ENCODE measurements at places on chromosomes 6 and 20.

- no peak for DNase-seq
Measured at GRCh38 chr20:22836211-22836610, 198.9 kb upstream of the SSTR4 start.

DNA sequence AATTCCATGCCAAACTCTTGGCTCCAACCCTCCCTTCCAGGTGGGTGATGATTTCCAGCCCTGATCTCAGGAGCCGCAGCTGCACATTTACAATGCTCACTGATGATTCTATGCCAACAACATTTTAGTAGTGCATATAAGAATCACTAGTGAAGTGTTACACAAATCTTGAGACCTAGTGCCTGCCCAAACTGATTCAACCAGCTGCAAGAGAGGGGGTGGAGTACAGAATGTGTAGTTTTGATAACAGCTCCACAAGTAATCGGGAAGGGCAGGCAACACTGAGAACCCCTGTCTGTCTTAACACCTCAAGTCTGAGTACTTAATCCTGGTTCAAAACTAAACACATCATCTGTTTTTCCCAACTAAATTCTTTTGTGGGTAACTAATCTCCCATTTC, 91.7 kb downstream of the PRDM1 start:
- DNase-seq: no peak

DNA sequence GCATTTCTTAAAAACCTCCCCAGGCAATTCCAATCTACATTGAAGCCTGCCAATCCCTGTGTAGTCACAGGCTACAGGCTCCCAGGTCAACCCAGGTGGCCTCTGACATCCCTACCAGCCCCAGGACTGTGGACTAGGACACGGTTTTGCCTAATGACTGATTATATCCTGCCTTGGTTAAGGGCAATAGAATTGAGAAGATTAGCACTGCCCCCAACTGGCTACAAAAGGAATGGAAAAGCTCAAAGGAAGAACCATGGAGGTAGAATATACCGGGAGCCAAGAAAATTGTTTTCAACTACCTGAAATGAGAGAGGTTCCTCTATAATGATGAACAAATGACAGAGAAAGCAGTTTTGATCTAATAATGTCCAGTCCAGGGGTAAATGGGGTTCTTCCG, 421.1 kb upstream of the AGPAT4 start:
- no peak for DNase-seq

GRCh38 chr6:20652299-20653084, 118.2 kb downstream of the CDKAL1 start:
- DNase-seq: no peak

DNA sequence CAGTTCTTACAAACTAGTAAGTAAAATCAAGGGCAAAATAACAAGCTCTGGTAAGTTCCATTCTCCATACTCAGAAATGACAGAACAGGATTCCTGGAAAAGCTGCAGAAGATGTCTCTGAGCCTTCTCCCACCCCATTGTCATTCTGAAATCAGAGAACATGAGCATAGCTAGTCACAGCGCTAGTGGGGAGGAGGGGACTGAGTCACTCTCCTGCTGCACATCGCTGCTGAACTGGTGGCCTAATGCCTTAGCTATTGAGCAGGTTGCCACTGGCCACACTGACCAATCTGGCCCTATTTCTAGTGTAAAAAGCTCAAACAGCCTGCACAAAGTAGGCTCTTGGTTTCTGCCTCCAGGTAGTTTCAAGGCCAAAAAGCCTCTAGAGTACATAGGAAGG, 26.1 kb upstream of the RIPPLY2 start:
- no peak for DNase-seq

DNA sequence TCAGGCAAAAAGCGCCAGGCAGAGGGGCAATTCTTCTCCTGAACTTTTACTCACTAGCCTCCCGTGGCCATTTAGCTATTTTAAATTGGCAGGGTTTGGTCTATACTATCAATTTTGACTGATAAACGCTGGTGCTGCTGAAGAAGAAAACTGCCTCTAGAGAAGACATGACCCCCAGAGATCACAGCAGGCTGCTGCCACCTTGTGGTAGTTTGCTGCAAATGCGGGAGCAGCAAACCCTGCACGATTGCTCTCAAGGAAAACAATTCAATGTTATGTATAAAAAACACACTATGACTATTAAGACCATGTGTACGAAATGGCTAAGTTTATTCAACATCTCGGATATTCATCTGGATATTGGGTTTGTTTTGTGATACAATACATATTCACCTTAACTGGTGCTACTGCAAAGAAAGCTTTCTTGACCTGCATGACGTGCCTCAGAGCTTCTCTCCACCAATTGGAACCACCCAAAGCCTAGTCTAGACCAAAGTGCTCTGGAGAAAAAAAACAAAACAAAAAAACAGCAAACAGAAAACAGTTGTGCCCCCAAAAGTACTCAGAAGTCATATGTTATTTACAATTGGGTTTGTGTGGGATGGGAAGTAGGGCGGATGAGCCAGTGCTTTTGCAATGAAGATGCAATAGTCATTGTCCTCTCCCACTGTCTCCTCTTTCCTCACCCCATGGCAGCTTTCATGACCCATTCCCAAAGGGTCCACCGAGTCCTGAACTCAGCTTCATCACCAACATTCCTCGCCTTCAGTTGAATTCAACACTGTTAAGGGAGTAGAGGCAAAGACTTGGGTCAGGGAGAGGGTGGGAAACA, 19.6 kb upstream of the IL17F start:
- peak; percentile 78 for DNase-seq

DNA sequence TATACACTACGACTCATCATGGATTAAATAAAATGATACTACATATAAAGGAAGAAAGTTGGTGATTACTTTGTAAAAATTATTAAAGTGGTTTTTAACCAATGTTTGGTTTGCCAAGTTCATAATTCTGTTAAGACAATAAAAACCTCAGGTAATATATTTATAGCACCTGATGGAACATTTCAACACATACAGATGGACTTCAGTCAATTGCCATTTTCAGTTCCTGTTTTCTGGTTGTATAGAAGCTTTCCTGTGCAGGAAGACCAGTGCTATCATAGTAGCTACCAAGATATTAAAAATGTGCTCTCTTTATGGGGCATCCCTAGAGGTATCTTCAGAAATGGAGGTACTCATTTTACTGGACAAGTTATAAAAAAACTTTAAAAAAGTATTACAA, 1686.4 kb downstream of the GRIK2 start:
- DNase-seq: no peak

- no peak for DNase-seq
Measured at GRCh38 chr20:44284032-44284431, 27.0 kb downstream of the FITM2 start.

GRCh38 chr6:64376394-64376793, 740.8 kb downstream of the PHF3 start:
- no peak for DNase-seq

- peak; percentile 68 for DNase-seq
Measured at GRCh38 chr20:23995905-23996666, 7.5 kb upstream of the GGTLC1 start.

GRCh38 chr20:17594443-17594842, 24.6 kb downstream of the DSTN start:
- DNase-seq: no peak

GRCh38 chr6:35782424-35782823, 1.6 kb downstream of the CLPSL1 start:
- no peak for DNase-seq

DNA sequence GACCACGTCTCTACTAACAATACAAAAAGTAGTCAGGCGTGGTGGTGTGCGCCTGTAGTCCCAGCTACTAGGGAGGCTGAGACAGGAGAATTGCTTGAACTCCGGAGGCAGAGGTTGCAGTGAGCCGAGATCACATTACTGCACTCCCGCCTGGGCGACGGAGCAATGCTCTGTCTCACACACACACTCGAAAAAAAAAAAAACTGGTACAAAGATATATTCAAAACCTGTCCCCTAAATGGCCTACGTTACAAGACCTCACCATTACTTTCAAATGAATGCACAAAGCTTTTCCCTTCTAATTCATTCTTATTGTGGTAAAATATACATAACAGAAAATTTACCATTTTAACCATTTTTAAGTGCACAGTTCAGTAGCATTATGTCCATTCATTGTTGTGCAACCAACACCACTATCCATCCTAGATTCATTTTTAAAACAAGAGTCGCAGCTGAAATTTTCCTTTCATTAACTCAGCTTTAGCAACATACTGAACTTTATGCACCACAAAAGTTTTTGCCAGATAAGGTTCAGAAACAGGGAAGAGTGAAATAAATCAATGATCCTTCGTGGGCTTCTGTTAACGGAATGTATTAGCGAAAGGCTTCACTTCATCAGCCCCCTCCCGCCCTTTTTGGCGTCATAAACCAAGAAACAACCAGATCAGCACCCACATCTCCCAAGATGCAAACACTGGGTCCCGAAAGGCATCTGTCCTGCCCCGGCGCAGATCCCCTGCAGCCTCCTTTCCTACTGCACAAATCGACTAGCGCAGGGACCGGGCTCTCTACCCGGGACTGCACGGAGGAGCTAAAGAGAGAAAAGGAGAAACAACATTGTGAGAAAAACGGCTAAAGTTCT, 825 bp upstream of the FAM135A start:
- peak; percentile 14 for DNase-seq

DNA sequence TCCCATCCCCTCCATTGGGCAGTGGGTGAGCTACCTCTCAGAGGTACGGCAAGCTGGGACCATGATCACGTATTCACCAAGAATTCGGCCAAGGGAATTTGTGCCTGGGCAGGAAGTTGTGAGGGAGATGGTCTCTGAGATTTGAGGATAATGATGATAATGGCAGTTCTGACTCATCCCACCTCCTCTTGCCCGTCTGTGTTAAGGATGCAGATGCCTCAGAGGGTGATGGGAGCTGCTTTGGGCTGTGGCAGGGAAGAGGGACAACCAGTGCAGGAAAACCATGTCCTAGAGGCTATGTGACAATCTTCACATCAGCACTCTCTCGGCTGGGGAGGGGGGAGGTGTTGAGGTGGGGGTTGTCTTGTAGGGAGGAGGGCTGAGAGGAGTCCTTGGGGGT, 4.3 kb downstream of the TGM6 start:
- no peak for DNase-seq

DNA sequence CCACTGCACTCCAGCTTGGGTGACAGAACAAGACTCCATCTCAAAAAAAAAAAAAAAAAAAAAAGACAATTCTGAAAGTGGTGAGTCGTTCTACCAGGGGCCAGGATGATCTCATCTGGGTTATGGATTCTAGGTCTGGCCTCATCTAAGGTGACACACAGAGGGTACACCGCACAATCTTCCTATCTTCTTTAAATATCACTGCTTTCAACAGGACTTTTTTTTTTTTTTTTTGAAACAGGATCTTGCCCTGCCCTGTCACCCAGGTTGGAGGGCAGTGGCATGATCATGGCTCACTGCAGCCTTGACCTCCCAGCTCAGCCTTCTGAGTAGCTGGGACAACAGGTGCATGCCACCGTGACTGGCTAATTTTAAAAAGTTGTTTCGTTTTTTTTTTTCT, 67.7 kb downstream of the SLC16A10 start:
- DNase-seq: no peak

GRCh38 chr20:6882561-6883291, 115.2 kb downstream of the BMP2 start:
- DNase-seq: no peak

DNA sequence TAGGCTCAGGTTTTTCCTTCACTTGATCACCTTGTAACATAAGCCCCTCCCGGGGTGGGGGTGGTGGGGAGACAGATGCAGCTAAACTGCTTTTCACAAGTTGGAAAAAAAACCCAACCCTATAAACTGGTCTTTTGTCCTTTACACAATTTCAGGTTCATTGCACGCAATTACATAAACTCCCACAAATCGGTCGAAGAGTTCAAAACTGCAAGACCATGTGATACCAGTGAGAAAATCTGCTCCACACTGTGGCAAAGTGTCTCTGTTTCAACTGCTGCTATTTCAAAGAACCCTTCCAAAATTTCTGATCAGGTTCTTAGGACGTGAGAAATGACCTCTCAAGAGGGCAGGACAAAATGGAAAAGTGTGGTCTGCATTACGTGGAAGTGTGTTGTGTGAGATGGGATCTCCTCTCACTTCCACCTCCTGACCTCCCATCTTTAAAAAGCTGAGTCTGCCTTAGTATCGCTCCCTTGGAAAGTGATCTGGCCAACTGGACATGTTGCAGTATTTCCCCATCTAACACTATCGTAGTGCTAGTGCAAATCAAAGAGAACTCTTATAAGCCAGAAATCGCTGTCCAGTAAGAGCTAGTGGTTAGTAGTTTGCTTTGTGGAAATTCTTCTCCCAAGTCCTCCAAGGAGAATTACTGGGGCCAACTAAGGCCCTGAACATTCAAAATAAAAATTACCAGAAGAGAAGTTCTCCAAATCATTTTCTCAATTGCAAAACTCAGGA, 60.1 kb downstream of the PRND start:
- no peak for DNase-seq

DNA sequence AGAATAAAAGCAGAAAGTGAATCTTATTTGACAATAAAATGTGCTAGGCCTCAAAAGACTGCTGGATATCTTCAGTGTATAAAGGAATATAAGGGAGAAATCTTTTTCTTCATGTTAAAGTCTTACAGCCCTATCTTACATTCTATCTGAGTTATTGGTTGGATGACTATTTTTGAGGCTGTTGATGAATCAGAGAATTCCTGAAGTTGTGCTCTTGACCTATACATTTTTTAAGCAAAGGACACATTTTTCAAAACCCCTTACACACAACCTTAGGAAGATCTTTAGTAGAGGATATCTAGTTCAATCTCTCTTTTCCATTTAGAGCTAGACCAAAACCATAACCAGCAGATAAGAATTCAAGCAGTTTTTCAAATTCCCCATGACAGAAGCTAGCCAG, 10.9 kb upstream of the CGA start:
- DNase-seq: no peak

- no peak for DNase-seq
Measured at GRCh38 chr6:9914951-9915350, 499.9 kb downstream of the TFAP2A start.

- DNase-seq: no peak
Measured at GRCh38 chr20:364905-365794, 15.4 kb upstream of the TRIB3 start.

- no peak for DNase-seq
Measured at GRCh38 chr6:120320481-120321162, 971.1 kb upstream of the MAN1A1 start.

DNA sequence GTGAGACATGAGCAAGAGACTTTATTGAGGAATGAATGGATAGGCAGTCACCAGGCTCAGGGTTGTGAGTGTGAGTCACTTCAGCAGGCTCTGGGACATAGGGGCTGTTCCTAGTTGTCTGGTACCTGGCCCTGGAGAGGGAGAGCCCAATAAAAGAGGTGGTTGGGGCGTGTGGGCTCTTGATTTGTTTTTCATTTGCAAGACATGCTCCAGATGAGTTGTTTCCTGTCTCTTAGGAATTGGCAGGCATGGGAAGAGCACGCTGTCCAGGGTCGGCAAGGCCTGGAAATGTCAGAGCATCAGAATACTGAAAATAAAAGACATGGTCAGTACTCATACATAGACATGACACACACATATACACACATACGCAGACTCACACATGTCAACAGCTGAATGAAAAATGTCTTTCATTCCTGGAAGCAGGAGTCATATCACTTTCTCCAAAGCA, 166.3 kb upstream of the SULF2 start:
- DNase-seq: no peak

- DNase-seq: no peak
Measured at GRCh38 chr20:37297066-37297736, 7.7 kb downstream of the MANBAL start.

- no peak for DNase-seq
Measured at GRCh38 chr6:109008537-109009235, 86.0 kb downstream of the SESN1 start.

Measured in CD8-positive, alpha-beta T cell (primary cell).